ENCODE measurements at places on chromosomes 12 and 14. TPM values are rescaled to one million over a fixed set of nuclear protein-coding genes. Genes with fewer than 3 reads are reported as not detected.

GRCh38 chr14:71324767-71325272 lies 417.6 kb downstream of the PCNX1 start:
- no peak for DNase-seq

DNA sequence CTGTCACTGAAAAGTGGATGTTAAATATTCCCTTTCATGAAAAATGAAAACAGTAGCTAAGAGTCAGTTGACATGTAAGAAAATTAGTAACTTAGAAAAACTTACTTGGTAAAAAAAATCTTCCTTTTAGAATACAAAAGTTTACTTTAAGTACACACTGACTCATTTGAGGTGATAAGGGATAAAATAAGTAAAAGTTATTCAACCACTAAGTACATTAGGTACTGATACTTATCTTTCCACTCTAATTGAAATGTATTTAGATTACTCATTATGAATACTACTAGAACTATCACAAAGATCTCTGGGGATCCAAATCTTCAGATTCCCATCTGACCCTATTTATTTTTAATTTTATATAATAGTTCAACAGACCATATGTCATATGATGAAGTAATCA lies 12.2 kb downstream of the SYCP3 start:
- DNase-seq: no peak

DNA sequence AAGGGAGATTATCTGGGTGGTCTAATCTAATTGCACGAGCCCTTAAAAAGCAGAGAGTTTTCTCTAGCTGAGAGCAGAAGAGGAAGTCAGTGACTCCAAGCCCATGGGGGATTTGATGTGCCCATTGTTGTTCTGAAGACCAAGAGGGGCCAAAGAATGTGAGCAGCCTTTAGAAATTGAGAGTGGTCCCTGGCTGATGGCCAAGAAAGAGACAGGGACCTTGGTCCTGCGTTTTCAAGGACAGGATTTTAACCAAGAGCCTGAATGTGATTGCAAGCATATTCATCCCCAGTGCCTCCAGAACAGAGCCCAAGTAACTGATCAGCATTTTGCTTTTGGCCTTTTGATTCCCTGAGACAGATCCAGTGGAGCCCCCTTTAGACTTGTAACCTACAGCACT lies 1353.9 kb downstream of the AACS start:
- DNase-seq: no peak

DNA sequence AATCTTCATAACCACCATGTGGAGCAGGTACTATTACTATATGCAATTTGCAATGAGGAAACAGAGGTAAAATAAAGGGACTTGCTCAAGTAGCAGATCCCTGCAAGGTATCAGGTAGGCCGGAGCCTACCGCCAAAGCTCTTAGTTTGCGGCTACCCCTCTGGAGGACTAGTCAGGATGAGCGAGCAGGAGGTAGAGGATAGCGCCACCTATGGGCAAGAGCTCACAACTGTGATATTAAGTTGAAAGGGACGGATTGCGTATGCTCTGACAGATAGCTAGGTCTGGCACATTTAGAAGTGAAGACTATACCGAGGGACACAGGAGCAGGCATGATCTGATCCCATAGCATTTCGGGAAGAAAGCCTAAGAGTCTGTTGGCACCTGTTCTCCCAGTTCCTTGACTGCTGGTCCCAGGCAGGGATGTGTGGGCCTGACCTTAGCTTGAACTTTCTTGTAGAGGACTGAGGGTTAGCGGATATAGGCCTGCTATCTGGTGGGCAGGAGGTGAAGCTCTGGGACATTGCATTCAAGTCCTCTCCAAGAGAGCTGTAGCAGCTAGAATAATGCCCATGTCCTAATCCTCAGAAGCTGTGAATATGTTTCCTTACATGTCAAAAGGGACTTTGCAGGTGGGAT lies 48.0 kb downstream of the SLC17A8 start:
- DNase-seq: peak; percentile 50

GRCh38 chr14:104795781-104796686 lies 486 bp upstream of the AKT1 start:
- peak; percentile 80 for DNase-seq

RD3L gene
- total RNA-seq: 0.09 TPM

- no peak for DNase-seq
Measured at GRCh38 chr14:75044322-75044721, 6.9 kb downstream of the MLH3 start.

DNA sequence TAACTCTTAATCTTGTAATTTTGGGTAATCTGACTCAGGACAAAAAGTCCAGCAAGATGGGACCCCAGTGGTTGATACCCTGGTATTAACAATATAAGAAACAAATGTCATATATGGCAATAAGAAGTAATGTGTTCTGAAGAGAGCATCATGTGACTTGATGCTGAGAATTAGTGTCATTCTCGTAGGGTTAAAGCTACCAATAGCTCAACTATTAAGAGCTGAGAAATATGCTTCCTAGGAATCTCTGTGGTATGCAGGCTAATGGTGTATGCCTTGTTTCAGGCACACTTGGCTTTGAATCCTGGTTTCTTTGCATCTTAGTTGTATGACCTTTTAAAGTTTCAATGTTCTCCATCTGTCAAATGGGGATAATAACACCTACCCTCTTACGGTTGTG lies 9.1 kb downstream of the MYRFL start:
- no peak for DNase-seq

DCP1B gene
- 3.5 TPM for total RNA-seq

DNA sequence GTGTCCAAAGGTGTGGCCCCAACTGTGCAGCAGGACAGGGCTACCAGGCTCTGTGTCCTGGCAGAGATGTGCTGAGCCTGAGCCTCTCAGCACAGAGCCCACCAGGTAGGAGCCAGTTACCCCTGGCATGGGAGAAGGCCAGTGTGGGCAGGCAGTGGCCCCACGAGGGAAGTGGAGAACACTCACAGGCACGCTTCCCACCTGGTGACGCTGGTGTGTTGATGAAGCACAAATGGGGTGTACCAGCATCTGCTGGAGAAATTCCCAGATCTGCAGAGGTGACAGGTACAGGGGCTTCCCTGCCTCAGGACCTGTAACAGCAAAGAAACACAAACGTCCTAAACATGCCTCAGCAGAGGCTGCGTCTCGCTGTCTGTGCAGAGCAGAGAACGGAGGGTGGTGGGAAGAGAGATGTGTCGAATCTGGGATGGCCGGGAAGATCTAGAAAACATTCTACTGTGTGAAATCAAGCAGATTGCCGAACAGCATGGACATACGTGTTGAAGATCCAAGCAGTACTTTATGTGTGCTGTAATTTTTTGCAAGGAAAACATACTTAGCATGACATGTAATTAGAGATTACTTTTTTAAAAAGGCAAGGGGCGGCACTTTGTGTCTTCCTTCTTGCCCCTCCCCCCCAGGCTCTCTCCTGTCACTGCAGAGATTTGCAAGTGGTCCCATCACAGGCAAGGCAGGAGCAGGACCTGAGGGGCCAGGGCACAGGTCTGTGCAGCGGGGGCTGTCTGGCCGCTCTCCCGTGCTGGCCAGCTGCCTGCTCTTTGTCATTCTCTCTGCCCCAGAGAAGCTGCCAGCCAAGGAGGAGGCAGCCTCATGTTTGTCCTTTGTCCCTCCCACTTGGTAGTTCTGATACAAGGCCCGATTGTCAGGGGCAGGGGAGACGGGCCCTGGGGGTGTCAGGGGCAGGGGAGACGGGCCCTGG lies 17.3 kb downstream of the HIP1R start:
- DNase-seq: no peak

GZMB gene
- 0.79 TPM for total RNA-seq

SPIC gene
- total RNA-seq: 2.3 TPM

- DNase-seq: no peak
Measured at GRCh38 chr12:9180810-9181209, 27.4 kb downstream of the PZP start.

DNA sequence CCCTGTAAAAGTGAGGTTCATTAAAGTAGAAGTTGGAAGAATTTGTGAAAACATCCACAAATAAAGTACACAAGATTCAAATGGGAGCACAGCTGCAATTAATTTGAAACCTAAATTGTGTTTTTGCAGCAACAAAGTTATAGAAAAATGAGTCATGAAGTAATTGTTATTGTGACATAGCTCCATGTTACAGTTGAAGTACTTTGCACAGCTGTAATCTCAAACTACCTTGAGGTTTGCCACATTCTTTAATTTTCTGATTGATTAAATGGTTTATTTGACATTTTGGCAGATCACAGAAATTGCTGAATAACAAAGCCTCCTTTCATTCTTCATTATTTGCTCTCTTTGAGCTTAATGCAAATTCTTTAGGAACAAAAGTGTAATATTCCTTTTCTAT lies 111.3 kb downstream of the RMST start:
- no peak for DNase-seq

DNA sequence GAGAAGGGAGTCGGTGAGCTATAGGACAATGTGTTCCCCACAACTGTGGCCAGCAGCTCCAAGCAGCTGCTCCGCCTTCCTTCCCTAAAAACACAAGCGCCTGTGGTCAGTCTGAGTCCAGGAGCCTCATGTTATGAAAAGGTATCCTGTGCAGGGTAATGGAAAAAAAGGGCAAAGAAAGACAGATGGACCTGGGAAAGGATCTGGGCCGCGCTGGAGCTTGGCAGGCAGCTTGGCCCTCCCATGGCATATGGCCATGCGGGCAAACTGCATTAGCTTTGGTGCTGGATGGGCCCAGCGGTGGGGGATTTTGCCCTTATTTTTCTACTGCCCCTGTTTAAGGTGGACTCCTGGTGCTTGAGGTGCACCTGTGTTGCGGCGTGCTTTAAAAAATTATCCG lies 23.7 kb upstream of the CHST11 start:
- DNase-seq: no peak

NRL gene
- total RNA-seq: 2.7 TPM

DNA sequence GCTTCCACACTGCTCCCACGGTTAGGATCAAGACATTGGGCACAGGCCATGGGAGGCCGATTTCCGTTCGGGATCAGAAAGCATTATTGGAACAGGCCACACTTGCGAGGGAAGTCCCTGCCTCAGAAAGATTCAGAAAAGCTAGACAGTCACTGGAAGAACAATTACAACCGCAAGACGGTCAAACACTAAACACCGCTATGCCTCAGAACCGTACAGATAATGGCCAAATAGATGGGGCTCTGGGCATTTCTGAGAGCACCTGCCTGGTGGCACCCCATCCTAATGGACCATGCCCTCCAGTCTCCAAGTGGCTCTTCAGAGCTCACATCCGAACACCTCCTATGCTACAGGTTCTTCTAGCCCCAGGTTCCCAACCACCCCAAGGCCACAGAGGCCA lies 42.0 kb downstream of the SSH1 start:
- DNase-seq: no peak

DNA sequence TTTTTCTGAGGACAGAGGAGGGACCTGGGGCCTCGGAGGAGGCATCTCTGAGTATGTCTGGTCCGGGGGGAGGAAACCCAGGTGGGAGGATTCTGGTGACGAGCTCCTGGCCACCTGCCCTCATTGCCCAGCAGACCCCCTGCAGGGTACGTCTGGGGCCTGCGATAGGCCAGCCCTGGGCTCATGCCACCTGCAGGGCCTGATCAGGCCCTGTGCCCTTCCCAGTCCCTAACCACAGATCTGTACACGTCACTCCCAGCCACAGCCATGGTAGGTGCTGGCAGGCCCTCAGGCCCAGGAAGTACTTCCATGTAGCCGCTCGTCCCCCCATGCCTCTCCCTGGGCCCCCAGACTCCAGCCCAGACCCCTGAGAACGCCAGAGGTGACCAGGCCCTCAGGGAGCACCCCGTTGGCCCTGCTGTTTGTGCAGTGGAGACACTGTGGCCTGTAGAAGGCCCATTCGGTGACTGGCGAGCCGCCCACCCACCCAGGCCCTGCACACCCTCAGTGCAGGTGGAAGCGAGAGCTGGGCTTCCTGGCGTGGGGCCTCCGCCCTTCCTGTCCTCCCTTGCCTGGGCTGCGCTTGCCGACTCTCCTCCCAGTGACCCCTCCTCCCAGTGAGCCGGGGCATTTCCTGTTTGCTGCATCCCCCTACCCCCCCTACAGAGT lies 5.7 kb downstream of the INF2 start:
- DNase-seq: no peak

DNA sequence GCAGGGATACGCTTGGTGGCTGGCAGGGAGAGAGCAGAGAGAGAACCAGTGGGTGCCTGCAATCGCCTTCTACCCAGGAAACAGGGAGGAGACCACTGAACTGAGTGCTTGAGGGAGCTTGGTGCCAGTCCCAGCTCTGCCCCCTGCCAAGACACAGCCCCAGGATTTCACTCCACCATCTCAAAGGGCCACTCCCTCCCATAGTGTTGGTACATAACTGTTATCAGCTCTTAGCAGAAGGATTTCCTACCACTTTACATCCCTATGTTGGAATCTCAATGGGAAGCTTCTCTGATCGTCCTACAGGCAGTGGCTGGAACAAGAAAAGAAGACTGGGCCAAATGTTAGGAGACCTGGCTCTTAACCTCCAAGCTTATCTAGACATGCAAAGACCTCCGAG lies 157.4 kb upstream of the FOXN3 start:
- DNase-seq: no peak

COPS7A gene
- 26.0 TPM for total RNA-seq

ISM2 gene
- total RNA-seq: not detected

DNA sequence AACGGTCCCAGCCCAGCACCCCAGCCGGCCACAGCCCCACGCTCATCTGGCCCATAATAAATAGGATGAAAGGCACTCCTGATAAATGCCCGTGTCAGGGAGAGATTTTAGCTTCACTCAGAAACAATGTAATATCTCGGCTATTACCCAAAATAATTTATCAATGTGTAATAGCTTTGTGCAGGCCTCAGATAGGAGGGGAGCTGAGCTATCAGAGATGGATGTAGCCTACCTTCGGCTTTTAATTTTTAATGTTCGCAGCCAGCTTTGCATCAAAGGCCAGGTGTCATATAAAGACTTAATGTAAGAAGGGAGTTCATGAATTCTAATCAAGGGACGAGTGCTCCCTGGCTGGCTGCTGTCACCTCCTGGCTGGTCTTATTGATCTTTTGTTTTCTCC lies 171.9 kb downstream of the ESRRB start:
- DNase-seq: no peak

DNA sequence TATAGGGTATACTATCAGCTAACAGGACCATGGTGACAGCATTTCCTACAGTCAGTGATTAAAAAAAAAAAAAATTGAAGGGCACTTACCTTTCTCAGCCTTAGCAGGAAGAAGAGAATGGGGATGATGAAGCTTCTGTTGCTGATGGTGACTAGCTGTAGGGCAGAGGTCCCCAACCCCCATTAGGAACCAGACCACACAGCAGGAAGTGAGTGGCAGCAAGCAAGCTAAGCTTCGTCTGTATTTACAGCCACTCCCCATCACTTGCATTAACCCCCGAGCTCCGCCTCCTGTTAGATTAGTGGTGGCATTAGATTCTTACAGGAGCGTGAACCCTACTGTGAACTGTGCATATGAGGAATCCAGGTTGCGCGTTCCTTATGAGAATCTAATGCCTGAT lies 91.3 kb upstream of the USP44 start:
- no peak for DNase-seq

GPRC5A gene
- 0.09 TPM for total RNA-seq

GRCh38 chr12:52156757-52157565 lies 34.9 kb downstream of the KRT80 start:
- peak; percentile 76 for DNase-seq

GRCh38 chr12:113154351-113154973 lies 4.9 kb downstream of the CFAP73 start:
- no peak for DNase-seq
